ENCODE measurements at places on chromosomes 7 and 10. TPM values are rescaled to one million over a fixed set of nuclear protein-coding genes. Genes with fewer than 3 reads are reported as not detected.

DNA sequence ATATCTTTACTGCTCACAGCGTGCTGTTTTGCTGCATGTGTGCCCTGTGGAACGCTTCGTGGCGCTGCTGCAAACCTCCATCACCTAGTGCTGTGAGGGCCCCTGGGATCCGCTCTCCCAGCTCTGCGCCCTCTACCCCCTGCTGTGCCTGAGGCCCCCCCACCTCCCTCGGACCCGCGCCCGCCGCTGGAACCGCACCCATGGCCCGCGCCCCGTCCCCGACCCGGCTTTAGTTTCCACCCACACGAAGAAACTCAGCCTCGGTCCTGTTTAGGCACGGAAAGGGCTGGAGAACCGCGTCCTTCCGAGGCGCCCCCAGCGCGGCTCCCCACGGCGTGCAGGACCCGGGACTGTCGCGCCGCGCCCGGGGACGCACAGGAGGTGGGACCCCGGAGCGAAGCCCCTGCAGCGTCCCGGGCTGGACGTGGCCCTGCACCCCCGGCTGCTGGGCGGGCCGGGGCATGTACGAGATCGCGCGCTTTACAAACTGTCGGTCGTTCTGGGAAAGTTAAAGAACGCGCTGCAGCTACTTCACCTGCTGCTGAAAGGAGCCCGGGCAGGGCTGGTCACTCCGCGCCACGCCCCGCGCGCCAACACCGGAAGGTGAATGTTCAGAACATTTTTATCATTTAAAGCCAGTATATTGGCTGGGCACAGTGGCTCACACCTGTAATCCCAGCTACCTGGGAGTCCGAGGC lies 54.3 kb downstream of the BMS1 start:
- DNase-seq, result peak; percentile 46

DNA sequence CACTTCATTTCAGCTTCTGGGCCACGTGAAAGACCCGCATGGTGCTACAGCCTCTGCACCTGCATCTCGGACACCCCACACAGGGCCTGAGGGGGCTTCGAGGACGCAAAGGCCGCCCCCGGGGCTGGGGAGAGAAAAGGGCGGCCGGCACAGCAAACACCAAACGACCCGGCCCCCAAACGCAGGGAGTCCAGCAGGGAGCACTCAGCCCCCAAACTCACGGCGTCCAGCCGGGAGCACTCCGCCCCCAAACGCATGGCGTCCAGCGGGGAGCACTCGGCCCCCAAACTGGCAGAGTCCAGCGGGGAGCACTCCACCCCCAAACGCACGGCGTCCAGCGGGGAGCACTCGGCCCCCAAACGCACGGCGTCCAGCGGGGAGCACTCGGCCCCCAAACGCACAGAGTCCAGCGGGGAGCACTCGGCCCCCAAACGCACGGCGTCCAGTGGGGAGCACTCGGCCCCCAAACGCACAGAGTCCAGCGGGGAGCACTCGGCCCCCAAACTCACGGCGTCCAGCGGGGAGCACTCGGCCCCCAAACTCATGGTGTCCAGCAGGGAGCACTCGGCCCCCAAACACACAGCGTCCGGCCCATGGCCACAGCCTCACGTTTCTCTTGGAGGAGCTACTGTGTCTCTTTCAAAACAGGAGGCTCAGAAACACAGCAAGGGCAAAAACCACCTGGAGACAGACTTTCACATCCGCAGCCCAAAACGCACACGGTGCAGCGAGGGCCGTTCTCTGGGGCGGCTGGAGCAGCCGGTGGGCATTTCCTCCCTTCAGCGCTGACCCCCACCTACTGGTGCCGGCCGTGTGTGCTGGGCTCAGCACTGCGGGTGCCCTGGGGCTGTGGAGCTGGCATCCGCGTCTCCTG lies 27.0 kb upstream of the UTF1 start:
- DNase-seq, result no peak

- no peak for DNase-seq
Observed at GRCh38 chr10:71084818-71085126, 127.6 kb upstream of the UNC5B start.

Gene PHKG1
- polyA plus RNA-seq, result not detected

Gene VSTM2A
- not detected for polyA plus RNA-seq

DNA sequence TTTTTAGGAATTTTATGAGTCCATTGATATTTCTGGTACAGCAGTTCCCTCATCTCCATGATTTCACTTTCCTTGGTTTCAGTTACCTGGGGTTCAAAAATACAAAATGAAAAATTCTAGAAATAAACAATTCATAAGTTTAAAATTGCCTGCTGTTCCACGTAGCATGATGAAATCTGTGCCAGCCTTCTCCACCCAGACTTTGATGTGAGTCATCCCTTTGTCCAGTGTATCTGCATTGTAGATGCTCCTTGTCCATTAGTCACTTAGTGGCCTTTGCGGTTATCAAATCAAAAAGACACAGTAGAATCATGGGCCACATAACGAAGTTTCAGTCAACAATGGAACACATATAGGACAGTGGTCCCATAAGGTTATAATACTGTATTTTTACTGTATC lies 286.9 kb downstream of the PTEN start:
- no peak for DNase-seq

DNA sequence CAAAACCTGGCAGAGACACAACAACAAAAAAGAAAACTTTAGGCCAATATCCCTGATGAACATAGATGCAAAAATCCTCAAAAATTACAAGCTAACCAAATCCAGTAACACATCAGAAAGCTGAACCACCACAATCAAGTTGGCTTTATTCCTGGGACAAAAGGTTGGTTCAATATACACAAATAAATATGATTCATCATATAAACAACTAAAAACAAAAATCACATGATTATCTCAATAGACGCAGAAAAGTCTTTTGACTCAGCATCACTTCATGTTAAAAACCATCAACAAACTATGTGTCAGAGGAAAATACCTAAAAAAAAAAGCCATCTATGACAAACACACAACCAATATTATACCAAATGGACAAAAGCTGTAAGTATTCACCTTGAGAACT lies 283.5 kb downstream of the THSD7A start:
- DNase-seq, result no peak

DNA sequence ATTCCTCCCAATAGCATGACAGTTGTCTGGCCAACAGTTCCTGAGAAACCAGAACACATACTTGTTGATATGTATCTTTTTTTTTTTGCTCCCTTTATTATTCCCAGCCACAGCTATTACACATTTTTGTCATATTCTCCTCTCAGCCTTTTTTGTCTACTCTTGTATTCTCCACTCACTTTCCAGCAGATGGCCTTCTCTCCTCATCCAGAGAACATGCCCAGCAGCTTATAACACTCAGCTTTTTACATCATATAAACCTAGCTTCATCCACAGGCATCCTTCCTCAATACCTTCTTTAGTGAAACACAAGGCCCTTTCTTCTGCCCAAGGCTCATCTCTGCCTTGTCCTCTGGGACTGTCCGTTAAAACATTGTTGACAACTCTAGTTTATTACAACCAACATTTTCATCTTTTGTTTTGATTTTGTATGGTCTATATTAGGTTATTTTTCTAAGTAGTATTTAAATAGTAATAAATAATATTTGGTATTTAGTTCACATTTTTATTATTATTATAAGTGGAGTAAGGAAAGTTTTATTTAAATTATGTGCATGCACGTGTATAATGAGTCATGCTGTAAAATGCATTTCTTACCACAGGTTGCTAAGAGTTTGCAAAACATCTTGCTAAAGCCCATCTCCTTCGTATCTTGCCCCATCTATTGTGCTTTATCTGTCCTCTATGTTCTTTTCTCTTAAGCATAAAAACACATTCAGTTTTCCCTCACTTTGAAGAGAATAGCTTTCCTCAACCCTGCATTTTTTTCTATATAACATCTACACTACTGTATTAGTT lies 101.5 kb downstream of the ORC5 start:
- DNase-seq, result no peak

DNA sequence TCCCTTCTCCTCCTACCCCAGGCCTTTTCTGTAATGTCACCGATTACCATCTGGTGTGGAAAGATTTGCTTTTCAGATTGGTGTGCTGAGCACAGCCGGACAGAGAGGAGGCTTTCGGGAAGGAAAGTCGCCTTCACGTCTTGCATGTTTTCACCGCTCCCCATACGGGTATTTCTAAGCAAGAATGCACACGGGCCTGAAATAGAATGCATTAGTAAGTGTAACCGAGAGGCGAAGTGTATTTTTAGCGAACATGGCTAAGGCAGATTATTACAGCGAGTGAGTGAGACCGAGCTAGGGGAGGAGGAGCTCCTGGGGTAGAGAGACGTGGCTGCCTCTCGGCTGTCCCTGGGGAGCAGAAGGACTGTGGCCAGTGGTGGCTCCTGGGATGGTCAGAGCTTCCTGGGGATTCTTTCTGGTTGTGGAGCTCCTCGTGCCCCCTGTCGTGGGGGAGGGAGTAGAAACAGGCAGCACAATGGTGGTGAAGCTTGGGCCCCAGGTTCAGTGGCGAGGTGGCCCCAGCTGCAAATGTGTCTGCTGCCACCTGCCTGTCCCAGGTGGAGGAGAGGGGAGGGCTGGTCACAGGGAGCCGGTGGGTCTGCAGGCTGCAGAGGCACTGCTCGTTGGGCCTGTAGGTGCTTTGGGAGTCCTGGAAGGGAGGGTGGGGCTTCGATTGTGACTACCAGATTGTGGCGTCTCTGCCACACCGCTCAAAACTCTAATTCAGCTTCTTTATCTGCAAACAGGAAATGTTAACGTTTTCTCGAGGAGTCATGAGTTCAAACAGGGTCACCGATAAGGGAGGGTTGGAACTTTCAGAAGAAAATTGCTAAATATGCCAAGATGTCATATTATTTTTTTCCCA lies 135.8 kb downstream of the CAMK1D start:
- peak; percentile 65 for DNase-seq

Gene ITGA8
- 10.8 TPM for polyA plus RNA-seq

Gene CALN1
- polyA plus RNA-seq, result not detected

Gene ARHGEF35
- 9.5 TPM for polyA plus RNA-seq

Gene GRB10
- polyA plus RNA-seq, result 32.3 TPM

Gene SAP25
- polyA plus RNA-seq, result 5.7 TPM

GRCh38 chr7:130009848-130010688 lies 41.1 kb downstream of the ZC3HC1 start:
- DNase-seq, result no peak

Measured in kidney (tissue), 22 donors.